Activated T-cell treated with anti-CD3 and anti-CD28 coated beads, Interleukin-2, amount 50 U/mL, for 1 hour (primary cell): ENCODE measurements at places on chromosomes 7 and 10.

GRCh38 chr10:106380706-106381105 is 783.8 kb downstream of the SORCS1 start:
- DNase-seq: no peak

- DNase-seq: no peak
Measured at GRCh38 chr10:130570074-130570473, 433.9 kb downstream of the GLRX3 start.

- DNase-seq: no peak
Measured at GRCh38 chr7:14793151-14793550, 109.4 kb downstream of the DGKB start.

DNA sequence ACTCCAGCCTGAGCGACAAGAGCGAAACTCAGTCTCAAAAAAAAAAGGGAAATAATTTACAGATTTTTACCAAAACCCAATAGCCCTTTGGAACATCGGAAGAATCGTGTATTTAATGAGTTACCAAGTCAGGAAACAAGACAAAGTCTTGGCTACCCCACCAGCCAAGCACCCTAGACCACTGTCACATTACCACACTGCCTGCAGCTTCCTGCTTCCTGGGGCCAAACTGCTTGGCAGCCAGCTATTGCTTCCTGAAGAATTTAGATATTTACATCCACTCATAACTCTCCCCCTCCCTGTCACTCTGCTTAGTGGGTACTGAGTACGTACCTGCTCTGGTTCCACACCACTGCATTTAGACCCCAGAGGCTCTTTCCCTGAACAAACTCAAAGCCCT is 14.1 kb upstream of the TNPO3 start:
- DNase-seq: no peak

DNA sequence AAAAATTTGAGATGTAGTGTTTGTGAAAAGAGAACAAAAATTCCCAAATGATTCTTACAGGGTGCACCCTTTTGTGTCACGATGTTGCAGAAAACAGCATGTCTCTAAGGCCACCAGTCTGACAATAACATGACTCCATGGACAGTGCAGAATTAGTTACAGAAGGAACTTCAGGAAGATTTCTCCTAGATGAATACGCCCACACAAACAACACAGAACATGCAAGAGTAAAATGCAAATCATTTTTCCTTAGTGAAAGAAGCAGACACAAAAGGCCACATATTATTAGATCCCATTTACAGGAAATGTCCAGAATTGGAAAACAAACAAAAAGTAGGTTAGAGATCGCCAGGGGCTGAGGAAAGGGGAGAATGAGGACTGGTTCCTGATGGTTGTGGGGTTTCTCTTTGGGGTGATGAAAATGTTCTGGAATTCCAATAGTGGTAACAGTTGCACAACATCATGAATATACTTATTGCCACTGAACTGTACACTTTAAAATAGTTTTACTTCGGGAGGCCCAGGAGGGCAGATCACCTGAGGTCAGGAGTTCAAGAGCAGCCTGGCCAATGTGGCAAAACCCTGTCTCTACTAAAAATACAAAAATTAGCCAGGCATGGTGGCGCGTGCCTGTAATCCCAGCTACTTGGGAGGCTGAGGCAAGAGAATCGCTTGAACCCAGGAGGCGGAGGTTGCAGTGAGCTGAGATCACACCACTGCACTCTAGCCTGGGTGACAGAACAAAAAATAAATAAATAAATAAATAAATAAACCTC is 10.2 kb downstream of the ZC3HAV1 start:
- DNase-seq: no peak

DNA sequence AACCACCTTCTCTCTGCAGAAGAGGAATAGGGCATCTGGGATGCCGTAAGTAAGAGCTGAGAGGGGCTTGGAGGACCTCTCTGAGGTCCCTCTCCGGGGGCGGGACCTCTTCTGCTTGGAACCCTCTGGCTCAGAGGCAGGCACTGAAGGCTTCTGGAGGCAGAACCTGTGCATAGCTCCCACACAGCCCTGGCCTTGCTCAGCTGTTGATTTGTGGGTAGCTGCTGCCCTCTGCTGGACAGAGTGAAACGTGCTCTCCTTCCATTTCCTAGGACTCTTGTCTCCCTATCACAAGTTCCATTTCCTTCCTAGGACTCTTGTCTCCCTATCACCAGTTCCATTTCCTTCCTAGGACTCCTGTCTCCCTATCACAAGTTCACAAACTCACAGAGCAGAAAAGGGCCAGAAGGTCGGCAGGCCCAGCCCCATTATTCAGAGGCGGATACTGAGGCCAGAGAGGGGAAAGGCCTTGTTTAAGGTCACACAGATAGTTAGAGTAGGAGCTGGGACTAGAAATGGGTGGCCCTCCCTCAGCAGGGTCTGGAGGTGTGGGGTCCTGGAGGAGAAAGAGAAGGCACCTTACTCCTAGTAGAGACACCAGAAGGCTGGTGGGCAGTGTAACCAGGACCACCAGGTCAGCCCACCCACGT is 30.3 kb upstream of the GARS1 start:
- peak; percentile 76 for DNase-seq

- DNase-seq: no peak
Measured at GRCh38 chr7:117974891-117975290, 101.7 kb upstream of the CTTNBP2 start.

DNA sequence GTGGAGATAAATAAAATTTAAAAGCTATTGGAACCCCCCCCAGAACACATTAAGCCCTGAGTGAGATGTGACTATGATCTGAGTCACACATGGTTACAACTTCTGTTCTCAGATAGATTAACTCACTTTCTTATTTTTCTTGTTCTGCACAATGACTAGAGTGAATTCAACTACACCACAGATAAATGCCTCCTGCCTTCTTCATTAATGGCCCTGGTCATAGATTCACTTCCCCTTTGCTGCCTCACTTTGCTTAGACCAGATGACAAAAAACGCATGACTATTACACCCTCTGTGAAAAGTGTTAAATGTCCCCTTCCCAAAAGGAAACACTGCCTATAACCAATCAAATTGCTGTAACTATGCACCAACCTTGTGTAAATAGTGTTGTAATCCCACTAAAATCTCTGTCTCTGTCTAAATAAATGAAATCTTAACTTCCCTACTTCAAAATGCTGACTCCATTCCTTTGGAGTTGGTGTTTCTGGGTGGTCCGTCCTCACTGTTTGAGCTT is 49.4 kb downstream of the AKR1D1 start:
- DNase-seq: no peak

DNA sequence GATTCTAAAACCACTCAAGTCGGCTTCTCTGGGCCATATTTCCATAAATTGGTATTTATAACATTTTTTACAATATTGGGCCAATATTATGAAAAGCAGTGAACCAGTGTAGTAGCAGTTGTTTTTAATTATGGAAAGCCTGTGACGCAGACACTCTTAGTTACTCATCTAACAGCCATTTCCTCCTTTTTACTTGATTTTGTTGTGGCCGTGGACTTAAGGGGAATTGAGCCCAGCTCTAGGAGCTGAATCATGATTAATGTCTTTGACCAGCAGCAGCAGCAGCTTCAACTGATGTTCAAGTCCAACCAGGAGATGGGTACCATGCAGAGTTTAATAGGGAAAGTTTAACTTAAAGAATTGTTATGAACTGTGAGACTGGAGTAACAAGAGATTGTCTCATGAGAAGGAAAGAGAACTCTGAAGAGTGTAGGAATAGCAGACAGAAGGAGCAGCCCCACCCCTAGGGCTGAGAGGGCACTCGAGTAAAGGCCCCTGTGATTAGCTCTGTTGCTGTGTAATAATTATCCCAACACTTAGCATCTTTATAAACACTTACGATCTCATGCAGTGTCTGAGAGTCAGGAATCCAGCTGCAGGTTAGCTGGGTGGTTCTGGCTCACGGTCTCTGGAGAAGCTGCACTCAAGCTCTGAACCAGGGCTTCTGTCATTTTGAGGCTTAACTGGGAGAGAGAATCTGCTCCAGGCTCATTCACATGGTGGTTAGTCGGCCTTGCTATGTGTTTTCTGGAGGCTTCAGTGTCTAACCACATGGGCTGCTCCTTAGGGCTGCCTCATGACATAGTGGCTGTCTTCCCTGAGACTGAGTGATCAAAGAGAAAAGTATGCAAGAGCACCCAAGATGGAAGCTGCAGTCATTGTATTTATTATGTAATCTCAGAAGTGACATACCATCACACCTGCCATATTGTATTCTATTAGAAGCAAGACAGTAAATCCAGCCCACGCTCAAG is 4.6 kb downstream of the LANCL2 start:
- DNase-seq: no peak

- no peak for DNase-seq
Measured at GRCh38 chr10:7111561-7111960, 299.3 kb downstream of the SFMBT2 start.

GRCh38 chr7:116851671-116852070 is 10.7 kb upstream of the CAPZA2 start:
- no peak for DNase-seq

- no peak for DNase-seq
Measured at GRCh38 chr10:91690996-91691676, 58.3 kb upstream of the PPP1R3C start.

DNA sequence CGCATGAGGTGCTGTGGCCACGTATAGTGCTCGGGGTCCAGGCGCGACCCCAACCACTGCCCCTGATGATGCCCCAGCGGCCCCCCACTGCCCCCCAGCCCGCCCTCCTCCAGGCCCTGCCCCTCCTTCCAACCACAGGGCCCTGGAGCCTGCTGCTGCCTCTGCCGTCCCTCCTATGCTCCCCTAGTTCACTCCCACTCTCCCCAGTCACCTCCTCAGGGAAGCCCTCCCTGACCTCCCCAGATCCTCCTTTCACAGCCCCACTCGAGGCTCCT is 93.8 kb downstream of the UNCX start:
- DNase-seq: no peak

DNA sequence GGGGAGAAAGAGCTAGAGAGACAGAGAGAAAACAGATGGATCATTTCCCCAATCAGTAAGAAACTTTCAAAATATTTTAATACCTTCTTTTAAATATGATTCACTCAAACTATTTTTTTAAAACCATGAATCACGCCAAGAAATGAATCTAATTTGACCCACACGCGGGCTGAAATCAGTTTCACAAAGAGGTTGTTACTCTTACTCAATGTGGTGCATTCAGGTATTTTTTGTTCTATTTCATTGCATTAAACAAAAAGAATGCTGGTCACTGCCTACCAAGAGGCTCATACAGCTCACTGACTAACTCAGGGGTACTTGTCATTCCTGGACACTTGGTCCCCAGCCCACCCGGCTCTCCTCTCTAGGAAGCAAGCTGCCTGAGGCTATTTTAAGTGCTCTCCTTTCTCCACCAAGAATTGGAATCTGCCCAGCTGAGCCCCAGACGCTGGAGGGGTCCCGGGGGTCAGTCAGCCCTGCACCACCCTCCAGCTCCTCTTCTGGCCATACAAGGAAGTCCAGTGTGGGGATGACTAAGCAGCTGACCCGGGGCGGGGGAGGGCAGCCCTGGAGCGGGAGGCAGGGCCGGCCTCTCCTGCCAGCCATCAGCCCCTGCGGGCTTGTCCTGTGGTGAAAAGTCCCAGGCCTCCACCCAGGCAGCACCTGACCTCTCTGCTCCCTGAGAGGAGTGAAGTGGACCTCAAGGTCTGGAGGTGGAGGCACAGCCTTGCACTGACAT is 21.7 kb upstream of the PFKP start:
- no peak for DNase-seq

DNA sequence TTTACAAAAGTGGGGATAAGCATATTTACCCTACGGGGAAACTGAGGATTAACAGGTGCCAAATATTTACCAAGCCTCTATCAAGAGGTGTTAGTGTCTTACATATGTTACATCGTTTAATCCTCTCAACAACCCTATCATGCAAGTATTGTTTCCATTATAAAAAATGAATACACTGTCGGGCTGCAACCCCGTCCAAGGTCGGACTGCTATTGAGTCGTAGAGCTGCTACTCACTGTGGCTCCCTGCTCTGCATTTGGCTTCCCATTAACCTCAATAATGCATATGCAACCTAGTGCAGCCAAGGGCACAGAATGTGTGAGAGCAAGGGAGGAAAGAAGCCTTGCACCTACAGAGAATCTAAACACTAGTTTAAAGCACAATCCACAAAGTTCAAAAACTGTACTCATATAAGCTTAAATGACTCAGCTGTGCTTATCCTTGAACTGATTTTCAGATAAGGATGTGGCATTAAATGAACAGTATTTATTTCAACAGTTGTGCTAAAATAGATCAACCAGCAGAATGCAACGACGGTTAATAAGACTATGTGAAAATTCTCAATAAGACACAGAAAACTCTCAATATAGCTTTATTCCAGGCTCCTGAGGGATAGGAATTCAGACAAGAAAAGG is 49.9 kb downstream of the UBE2H start:
- DNase-seq: no peak

GRCh38 chr7:40133561-40134427 is 628 bp downstream of the MPLKIP start:
- DNase-seq: no peak

- DNase-seq: no peak
Measured at GRCh38 chr7:69243016-69243415, 355.3 kb upstream of the AUTS2 start.

DNA sequence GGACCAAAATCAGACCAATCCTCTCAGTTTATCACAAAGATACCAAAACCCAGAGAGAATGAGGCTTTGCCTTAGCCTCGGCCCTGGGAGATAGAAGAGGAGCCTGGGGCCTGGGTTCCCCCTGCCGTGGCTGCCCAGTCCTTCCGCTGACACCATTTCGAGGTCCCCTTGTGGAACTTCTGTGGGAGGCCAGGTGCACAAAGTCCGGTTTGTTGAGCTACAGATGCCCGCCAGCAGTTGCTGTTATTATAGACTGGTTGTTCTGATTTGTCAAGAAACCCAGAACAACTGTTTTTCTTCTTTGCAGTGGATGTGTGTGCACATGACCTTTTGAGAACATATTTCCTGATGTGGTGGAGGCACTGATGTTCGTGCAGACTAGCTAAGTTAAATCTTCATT is 47.6 kb downstream of the CUX1 start:
- no peak for DNase-seq

DNA sequence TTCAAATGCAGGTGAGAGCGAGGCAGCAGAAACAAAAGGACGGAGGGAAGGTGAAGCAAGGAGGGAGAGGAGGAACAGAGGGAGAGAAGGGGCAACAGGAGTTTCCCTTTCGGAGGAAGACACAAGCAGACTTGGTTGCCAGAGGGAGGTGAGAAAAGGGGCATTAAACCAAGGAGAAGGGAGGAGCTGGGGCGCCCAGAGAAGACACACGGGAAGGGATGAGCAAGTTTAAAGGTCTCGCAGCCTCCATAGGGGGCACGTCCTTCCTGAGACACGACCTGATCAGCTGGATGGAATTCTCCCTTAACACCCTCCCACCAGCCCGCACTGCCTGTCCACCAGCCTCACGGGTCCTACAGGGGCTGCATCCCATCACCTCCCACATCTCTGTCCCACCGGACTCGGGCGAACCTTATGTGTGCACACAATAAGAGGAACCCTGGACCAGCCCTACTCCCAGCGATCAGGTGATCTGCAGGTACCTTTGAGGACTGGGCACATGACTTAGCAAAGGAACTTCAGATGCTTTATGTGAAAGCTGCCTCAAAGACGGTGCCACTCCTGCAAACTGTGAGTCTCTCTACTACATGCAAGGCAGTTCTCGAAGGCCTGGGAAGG is 251.2 kb downstream of the TNS3 start:
- no peak for DNase-seq

- DNase-seq: no peak
Measured at GRCh38 chr10:30052062-30052461, 7.3 kb downstream of the JCAD start.

GRCh38 chr10:14665304-14665703 is 109.4 kb downstream of the FAM107B start:
- DNase-seq: no peak
